ENCODE measurements at places on chromosomes 13 and 19.

- DNase-seq = peak; percentile 84
These were observed 3.1 kb upstream of the BCL3 start for GRCh38 chr19:44745341-44745831.

DNA sequence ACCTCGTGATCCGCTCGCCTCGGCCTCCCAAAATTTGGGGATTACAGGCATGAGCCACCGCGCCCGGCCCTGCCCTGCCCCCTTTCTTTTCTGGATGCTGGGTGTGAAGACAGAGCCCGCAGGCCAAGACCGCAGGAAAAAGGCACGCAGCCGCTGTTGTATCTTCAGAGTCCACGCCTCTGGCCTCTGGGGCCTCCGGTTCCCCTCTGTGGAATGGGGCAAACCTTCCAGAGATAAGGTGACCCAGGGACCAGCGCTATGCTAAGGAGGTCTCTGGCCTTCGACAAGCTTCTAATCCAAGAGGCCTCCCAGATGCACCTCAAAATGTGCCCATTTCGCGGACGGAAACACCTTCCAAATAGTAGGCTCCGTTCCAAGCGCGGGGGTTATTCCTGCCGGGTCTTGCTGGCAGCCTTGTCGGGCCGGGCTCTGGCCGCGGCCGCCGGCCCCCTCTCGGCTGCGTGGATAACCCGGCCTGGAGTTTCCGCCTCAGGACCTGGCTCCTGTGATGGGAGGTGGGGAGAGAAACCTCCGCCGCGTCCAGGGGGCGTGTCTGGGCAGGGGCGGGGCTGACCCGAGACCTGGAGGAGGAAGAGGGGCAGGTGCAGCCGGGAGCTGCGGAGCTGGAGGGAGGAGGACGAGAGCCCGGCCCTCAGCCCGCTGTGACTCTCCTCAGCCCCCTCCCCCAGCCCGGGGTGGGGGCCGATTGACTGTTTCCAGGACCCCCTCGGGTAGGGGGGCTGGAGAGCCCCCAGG lies 13.1 kb downstream of the TJP3 start:
- peak; percentile 77 for DNase-seq

GRCh38 chr13:47114030-47114429 lies 217.2 kb upstream of the HTR2A start:
- DNase-seq = peak; percentile 92

GRCh38 chr13:113468472-113469201 lies 15.3 kb upstream of the ADPRHL1 start:
- DNase-seq = no peak

DNA sequence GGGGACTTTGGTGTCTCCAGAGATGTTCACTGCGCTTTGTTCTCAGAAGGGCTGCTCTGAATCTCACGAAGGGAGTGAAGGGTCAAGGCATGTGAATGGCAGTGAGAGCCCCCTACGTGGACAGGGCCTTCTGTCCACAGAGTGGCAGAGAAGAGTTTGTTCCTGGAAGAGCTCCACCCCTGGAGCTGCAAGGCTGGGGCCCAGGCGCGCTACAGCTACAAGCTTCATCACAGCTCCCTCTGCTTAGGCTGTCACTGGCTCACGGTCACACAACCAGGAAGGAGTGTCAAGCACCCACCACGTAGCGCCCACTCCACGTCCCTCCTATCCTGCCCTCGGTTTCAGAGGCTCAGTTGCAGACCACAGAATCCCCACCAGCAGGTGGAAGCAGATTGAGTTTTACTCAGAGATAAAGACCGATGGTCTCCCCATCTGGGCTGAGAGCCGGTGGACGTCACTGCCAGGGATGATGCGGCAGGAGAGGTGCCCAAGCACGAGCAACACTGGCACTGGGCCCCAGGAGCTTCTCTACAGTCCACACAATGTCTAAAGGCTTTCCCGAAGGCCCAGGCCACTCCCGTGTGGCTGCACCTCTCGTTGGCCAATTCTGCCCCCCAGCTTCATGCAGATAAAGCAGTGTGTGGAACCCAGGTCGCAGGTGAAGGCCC lies 23.0 kb upstream of the TFDP1 start:
- DNase-seq = no peak

DNA sequence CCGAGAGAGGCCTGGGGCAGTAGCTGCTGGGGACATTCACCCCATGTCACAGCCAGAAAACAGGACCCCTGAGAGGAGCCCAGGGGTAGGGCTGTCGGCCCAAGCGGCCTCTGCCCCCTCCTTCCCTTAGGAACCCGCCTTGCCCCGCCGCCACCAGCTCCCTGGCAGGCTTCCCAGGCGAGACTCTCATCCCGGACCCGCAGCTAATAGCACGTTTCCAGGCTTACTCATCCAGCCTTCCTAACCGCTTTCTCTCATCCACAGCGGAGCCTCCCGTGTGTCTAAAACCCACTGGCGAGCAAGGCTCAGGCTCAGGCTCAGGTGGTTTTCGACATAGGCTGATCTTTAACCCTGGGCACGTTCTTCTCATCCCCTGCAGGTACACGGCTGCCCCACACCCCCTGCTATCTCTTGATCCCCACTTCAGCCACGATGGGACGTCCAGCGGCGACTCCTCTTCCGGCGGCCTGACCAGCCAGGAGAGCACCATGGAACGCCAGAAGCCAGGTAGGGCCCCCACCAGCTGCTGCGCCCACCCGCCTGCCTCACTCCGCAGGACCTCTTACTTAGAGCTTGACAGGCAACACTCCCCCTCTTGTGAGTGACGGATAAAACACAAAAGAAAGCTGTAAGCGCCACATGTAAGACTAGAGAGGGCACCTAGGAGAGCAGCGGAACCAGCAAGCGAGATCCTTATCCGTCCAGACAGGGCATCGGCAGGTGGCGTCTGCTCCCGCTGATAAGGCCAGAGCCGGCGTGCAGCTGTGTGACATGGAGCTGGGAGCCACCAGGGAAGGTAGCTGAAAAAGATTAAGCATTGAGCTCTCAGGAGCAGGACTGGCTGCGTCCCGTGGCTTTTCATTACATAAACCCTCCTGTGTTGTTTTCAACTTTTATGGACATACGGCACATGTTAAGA lies 71.3 kb downstream of the DPF1 start:
- peak; percentile 25 for DNase-seq

DNA sequence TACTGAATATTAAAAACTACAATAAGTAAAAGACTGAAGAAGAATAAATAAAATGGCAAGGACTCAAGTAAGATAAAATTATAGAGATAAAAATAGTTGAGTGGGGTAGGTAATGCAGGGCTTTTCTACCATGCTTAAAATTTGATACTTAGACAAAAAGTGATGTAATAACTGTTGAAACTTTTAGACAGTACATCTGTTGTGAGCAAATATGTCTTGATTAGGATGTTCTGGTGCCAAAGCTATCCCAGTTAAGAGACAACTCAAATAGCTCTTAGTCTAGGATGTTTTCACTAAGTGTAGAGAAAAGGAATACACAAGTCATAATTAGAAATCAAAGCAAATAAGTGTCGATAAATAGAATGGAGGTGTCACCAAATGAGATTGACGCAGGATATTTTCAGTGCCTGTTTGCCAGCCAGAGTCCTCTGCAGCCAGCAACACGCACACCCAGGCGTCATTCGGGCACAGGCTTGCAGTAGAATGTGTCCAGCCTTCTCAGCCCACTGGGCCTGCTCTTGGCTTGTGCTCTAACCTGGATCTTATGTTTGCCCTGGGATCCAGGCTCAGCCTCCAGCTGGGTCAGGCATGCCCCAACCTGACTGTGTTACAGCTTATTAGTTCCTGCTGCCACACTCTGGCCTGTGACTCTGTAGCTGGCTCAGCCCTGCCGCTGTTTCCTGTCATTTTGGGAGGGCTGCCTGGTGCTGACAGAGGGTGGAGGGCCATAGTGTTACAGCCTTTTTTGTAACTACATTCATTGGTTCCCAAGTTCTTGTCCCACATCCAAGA lies 766.2 kb downstream of the PCDH17 start:
- DNase-seq = no peak

DNA sequence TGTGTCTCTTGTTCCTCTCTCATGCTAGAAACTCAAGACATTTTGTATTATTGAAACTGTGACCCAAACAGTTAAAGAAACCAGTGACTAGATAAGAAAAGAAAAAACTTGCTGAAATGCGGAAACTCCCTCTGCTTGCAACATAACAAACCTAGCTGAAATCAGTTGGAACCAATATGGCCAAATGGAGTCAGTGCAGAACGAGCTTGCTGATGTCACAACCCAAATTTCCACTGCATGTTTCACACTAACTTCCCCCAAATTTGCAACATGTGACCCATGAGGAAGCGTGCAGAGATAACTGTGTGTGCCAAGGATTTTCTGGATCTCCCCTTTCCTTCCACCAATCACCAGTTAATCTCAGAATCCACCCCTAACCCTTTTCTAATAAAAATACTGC lies 208.0 kb downstream of the DLEU7 start:
- DNase-seq = no peak

GRCh38 chr13:98171900-98172589 lies 5.0 kb downstream of the RNF113B start:
- DNase-seq = peak; percentile 83

DNA sequence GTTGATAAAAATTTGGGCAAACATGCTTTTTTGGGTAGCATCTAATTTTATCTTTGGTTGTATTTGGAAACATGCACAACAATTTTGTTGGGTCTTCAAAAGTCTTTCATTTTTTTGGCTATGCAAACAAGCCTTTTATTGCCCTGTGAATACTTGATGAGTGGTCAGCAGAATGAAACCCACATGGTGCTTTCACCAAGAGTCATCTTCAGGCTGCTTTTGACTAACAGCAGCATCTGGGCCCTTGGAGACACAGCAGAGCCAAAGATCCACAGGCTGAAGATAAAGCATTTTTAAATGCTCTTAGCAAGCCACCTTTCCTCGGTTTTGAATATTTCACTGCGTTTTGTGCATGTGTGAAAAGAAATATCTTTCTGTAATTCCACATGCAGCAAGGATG lies 154.9 kb downstream of the FGF9 start:
- no peak for DNase-seq

DNA sequence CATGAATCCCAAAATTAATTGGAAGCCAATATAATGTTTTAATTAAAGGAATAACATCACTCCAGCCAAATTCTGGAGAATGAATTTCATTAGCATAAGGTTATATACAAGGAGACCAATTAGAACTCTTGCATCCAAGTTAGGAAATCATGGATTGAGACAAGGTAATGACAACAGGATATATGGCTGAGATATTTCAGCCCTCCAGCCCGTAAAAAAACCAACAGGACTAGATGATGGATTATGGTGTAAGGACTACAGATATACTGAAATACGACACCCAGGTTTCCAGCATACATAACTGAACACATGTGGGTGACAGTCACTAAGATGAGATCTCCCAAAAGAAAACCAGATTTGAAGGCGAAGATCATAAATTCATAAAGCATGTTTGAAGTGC lies 56.5 kb downstream of the TSC22D1 start:
- DNase-seq = no peak

GRCh38 chr13:102090532-102090931 lies 311.3 kb downstream of the FGF14 start:
- no peak for DNase-seq

DNA sequence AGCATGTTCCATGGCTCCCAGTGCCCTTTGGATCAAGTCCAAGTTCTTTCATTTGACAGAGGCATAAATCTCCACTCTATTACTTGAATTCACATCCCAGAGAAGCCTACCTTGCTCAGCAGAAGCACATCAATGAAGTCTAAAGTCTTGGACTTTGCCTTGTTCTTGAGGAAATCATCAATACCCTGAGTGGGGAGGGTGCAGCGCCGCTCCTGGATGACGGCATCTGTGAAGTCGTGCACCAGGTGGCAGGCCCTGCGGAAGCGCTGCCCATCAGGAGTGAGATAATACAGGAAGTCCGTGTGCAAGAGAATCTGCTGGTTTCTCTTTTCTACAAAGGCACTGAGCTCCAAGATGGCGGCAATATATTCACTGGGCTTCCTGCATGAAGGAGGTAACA lies 10.6 kb downstream of the CYP4F11 start:
- no peak for DNase-seq

DNA sequence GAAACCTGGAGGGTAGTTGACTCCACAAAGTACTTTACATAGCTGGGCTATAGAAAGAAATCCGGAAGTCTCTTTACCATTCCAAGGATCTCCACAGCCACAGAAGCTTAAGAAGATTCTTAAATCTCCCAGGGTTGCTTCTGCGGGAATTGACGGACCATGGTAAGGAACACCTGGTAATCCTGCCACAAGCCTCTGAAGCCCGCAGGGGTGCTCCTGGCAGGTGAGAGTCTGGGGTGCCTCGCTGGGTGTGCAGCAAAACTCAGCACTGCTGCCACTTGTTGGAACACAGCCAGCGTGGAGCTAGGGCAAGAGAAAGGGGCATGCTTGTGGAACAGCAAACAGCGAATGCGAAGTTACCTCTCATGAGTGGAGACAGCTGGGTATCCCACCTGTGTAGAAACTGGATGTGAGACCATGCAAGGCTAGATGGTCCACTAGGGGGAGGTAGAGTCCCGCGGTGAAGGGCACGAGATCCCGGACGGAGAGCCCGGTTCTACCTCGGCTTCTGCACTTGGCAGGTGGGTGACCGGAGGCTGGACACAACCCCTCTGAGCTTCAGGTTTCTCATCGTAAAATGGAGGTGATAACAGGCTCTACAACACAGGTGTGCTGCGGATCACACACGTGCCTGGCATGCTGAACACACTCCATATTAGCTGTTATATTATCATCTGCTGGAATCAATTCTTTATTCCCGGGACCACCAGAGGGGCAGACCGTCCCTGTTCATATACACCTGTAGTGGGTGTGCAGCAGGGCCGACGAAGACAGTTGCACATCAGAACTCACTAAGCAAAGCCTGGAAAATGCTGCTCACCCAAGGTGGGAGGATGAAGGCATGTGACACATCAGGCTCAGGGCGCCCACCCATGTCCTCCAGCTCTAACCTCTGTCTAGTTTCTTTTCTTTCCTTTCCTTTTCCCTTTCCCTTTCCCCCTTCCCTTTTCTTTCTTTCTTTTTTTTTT lies 24.1 kb upstream of the UBAC2 start:
- peak; percentile 46 for DNase-seq

GRCh38 chr13:27336014-27336673 lies 65.5 kb downstream of the RASL11A start:
- peak; percentile 21 for DNase-seq

DNA sequence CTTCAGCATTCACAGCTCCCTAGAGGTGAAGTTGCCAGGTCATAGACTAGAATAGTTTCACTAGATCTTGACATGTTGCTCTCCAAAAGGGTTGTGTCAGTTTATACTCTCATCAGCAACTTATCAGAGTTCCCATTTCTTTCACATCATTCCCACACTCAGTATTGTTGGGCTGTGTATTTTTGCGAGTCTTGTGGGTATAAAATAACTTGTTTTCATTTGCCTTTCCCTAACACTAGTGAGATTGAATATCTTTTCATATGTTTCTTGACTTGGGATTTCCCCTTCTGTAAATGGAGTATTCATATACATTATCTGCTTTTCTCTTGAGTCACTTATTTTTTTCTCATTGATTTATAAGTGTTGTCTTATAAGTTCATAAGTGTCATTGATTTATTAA lies 55.2 kb upstream of the GPR183 start:
- DNase-seq = no peak

GRCh38 chr19:45821103-45821521 lies 6.0 kb upstream of the RSPH6A start:
- DNase-seq = no peak

DNA sequence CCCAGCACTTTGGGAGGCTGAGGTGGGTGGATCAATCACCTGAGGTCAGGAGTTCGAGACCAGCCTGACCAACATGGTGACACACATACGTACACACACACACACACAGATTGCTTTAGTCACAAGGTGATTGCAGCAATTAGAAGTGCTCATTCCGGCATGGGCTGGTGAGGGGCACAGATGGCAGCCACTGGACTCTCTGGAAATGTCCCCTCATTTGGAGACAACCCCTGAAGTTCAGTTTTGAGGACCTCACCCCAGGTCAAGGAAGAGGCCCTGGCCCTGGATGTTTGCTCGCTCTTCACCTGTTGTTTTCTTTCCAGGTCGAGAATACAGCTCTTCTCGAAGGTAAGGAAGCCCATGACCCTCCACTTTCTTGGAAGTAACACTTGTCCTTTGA lies 6.1 kb downstream of the ZNF296 start:
- DNase-seq = no peak

Measured in fibroblast of skin of back (primary cell).